ENCODE measurements at places on chromosomes 1 and 21.

- no peak for DNase-seq
These were observed 150.8 kb downstream of the FASLG start for GRCh38 chr1:172809750-172810149.

DNA sequence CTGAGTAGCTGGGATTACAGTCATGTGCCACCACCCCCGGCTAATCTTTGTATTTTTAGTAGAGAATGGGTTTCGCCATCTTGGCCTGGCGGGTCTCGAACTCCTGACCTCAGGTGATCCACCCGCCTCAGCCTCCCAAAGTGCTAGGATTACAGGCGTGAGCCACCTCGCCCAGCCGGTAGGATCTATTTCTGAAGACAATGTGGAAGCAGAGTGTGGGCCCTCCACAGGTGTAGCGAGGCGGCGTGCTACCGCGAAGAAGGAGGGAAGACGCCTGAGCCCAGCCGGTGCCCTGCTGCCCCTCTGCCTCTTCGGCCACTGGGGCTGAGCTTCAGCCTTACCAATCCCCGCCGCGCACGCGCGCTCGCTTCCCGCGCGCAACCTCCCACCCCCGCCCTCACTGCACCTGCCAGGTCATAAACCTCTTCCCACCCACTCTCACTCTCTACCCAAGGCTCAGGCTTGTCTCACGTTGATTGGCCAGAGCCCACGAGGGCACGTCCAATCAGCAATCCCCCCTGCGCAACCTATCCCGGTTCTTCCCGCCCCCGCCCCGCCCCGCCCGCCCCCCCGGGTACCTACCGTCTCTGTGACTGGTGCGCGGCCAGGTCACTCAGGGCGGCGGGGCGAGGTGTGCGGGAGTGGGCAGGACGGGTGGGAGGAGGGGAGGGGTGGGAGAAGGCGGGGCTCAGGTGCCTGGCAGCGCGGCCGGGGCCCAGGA, 409 bp upstream of the HOOK1 start:
- peak; percentile 86 for DNase-seq

DNA sequence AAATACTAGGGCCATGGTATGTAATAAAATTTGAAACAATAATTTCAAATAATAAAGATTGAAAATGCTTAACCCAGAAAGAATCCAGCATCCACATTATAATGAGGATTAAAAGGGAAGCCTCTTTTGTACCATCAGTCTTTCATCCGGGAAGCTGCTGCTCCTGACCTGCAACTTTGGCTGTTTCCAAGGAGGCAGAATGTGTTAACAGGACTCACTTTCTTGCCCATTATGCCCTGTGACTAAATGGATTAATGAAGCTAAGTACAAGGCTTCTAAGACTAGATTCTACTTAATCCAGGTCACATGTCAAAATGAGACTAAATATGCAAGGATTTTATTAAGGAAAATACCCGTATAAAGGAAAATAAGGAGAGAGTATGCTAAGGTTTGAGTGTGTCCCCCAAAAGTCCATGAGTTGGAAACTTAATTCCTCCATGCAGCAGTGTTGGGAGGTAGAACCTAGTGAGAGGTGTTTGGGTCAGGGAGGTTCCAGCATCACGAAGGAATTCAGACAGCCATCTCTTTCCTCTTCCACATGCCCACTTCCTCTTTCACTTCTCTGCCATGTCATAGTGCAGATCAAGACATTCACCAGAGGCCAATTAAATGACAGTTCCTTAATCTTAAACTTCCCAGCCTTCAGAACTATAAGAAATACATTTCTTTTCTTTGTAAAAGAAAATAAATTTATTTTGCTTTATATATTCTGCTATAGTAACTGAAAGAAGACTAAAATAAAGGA, 27.7 kb downstream of the FMO2 start:
- no peak for DNase-seq

- no peak for DNase-seq
These were observed 5.3 kb upstream of the FCER1A start for GRCh38 chr1:159296706-159297375.

DNA sequence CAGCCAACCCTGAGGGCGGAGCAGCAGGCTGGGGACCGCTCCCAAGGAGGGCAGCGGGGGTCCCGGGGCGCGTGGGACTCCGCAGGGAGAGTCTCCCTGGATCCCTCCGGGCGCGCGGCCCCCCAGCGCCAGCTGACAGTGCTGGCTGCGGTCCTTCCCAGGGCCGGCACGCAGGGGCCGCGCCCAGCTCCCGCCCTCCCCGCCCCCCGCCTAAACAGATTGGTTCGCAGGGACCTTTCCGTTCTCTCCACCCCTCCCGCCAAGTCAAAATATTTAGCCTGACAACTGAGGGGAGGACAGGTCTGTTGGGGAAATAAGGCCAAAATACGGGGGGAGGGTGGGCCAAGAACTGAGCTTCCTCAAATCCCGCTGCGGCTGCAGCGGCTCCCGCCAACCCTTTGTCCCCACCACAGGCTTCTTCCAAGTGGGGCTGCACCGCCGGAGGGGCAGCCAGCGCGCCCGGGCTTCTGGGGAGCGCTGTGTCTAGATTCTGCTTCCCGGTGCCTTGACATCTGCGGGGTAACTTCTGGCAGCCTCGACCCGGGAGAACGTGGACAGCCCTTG, at the start of gene INSRR:
Gene INSRR, minus strand, starts transcription at position 159 of the 564 bp plus-strand sequence. CDS start 496 bp downstream, outside the sequence.
- DNase-seq = no peak

- no peak for DNase-seq
These were observed 772.0 kb downstream of the LTN1 start for GRCh38 chr21:28220680-28221079.

DNA sequence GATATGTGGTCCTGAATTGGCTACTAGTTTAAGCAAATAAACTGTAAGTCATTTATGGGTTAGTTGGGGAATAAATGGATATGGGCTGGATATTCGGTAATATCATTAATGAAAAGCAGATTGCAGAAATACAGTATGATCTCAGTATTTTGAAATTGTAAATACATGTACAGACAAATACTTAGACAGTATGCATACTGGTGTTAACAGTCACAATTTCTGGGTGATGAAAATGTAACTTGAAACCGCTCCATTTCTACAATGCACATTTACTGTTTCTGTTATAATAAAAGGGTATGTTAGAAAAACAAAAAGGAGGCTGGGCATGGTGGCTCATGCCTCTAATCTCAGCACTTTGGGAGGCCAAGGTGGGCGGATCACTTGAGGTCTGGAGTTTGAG, 28.0 kb downstream of the BLZF1 start:
- DNase-seq = no peak

DNA sequence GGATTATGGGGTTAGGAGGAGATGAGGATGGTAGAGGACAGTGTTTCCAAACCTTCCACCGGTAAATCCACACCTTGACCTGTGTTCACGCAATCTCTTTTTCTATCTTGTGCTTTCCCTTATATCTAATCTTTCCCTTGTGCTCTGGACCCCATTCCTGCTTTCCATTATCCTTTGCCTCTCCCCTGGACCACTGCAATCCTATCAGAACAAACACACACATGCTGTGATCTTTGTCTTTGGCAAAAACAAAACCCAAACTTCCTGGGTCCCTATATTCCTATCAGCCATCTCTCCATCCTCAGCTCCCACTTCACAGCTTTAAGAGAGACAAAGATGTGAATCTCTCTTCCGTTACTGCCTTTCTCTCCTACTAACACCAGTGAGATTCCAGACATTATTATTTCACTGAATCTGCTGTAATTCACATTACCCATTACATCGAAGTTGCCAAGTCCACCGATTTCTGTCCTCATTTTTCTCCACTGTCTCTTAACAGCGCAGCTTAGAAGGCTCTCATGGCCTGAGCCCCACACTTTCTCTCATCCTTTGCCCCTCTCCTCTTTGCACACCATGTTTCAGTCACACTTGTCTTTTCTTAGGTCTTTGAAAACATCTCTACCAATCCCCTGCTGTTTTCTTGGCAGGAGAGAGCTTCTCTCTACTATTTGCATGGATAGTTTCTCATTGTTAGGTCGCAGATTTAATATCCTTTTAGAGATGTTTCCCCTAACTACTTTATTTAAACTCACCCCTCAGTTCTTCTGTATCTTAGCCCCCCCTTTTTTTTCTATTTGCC, 230.0 kb upstream of the B3GALT2 start:
- DNase-seq = no peak

GRCh38 chr1:87759421-87760087, 430.9 kb downstream of the LMO4 start:
- DNase-seq = no peak

GRCh38 chr1:203858055-203858454, 3.3 kb upstream of the SNRPE start:
- DNase-seq = no peak

GRCh38 chr1:232302376-232303221, 327.3 kb downstream of the SIPA1L2 start:
- no peak for DNase-seq
